ENCODE measurements at places on chromosomes 13 and 19.

- DNase-seq: peak; percentile 59
Measured at GRCh38 chr19:55341171-55341588, 1.5 kb downstream of the KMT5C start.

- no peak for DNase-seq
Measured at GRCh38 chr13:83633746-83634145, 248.5 kb downstream of the SLITRK1 start.

DNA sequence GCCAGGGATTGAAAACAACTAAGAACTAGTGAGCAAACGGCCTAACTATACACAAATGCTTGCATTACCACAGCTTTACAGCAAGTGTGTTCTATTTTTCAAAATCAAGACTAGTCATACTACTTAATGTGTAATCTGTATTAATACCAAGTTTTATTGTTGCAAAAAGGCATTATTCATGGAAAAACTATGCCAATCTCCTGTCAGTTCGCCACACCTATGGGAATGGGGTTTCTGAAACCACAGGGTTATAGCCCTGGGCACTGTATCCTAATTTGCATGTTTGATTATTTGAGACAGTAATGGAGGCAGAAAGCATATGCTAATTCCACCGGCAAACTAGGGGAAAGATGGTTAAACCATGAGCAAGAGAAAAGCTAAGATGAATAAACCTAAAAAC, 14.3 kb downstream of the GAS6 start:
- no peak for DNase-seq

GRCh38 chr13:105658431-105658830, 877.0 kb downstream of the EFNB2 start:
- no peak for DNase-seq
